ENCODE measurements at places on chromosomes 3 and 15.

- DNase-seq, result no peak
Observed at GRCh38 chr3:189703865-189704264, 72.7 kb downstream of the TP63 start.

DNA sequence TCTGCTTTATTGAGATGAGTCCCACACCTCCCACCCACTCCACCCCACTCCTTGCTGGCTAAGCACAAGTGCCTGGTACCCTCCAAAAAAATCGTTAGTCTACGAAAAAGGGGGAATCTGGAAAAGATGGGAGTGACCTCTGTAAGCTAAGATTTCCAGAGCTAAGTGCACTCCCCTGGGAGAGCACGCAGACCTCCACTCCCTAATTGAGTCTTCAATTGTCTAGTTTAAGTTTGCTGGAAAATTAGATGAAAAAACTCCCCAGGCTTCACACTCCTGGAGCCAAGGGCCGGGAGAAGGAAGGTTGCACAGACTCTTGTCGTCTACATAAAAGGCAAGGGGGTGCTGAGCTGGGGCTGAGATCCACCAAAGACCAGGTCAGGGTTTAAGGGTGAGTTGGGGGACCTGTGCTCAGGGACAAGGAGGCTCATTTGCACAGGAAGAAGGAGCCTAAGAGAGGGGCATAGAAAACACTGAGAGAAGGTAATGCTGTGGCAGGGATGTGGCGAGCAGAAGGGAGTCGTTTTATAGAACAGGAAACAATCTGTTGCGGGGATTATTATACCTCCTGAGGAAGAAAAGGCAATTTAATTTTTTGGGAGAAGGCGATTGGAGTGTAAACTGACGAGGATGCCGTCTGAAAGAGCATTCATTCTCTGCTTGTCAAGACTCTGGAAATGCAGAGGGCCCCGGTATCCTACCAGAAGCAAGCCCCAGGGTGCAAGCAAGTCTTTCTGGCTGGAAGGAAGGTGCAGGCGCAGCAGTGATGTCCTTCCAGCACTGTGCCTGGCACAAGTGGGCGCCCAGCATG, 126.5 kb upstream of the DLG1 start:
- DNase-seq, result no peak

DNA sequence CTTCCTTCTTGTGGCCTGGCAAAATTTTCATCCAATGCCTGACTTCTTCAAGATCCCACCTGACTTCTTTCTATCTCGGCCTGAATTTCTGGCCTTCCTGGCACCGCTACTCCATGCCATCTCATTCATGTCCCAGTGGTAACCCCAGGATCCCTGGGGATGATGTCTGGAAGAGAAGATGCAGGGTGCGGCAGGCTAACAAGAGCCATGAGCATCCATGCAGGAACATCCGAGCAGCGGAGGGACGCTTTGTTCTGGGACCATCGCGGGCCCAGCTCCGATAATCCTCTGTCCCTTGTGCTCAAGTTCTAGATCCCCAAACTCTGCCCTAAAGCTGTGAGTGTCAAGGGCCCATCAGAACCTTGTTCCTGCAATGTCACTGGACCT, 10.9 kb downstream of the MYL3 start:
- DNase-seq, result no peak

DNA sequence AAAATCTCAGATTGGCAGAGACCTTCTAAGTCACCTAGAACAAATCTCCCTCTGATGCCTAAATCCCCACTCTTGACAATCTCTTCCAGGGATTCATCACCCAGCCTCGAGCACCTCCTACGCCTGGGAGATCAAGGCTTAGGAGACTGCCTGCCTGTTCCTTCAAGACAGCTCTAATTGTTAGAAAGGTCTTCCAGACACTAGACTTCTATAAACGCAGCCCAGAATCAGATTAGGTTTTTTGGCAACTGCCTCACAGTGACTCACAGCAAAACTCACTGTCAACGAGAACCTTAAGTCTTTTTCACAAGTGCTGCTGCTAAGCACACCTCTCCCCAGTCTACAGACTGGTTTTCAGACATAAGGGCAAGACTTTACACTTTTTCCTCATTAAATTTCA, 23.1 kb downstream of the SRGAP3 start:
- DNase-seq, result peak; percentile 91

GRCh38 chr3:45872569-45872968, 13.8 kb upstream of the CCR9 start:
- no peak for DNase-seq

DNA sequence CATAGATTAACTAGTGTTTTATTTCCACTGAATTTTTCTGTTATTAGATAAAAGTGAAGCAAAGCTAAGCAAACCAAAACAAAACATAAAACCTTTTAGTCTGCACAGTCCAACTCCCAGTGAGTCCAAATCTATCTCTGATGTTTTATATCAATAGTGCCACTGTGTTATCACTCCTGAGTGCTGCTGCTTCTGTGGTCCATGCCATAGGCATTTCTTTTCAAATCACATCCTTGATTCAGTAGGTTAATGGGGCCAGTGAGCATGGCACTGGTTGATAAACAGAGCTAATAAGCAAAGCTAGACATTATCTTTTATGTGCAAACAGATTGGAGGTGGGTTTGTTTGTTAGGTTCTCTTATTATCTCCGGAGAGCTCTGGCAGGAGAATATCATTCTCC, 30.0 kb downstream of the RBMS3 start:
- DNase-seq, result no peak

- DNase-seq, result peak; percentile 69
Observed at GRCh38 chr15:96097661-96098060, 232.8 kb upstream of the NR2F2 start.

GRCh38 chr3:139218046-139218445, 125.8 kb upstream of the MRPS22 start:
- DNase-seq, result no peak

- no peak for DNase-seq
Observed at GRCh38 chr3:1400571-1400970, 307.7 kb downstream of the CNTN6 start.

- DNase-seq, result peak; percentile 67
Observed at GRCh38 chr3:147940405-147941193, 531.4 kb downstream of the ZIC1 start.

DNA sequence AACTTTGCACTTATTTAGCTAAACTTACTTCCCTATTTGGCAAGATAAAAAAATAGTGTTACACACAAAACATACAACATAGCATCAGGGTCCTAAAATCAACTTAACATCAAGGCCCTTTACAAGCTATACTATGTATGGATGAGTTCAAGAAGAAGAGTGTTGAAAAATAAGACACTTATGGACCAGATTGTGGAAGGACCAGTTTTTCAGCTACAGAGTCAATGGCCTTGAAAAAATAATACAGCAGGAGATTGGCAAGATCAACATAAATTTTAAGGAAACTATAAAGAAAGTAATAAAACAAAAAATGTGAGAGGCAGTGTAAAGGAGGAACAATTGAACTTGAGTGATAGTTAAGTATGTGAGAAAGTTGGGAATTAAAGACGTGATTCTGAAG, 66.3 kb upstream of the BBX start:
- DNase-seq, result no peak

GRCh38 chr3:12303993-12304392, 15.1 kb downstream of the PPARG start:
- DNase-seq, result peak; percentile 61

GRCh38 chr3:123750659-123751420, 133.3 kb downstream of the MYLK start:
- no peak for DNase-seq

DNA sequence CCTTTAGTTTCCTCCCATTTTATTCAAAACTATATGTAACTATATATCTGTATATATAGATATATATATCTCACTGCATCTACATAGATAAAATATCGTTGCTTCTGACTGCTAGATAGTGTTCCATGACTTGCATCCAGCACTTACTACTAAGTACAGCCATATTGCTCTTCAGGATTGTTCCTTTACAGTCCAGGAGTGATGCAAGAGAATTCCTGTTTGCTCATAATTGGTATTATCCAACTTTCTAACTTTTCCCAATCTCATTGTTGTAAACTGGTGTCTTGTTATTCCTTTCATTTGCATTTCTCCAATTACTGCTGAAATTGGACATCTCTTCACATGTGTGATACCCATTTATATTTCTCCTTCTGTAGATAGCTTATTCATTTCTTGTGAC, 99.8 kb upstream of the STRIT1 start:
- no peak for DNase-seq

- no peak for DNase-seq
Observed at GRCh38 chr15:60721707-60722106, 242.8 kb upstream of the ICE2 start.

- DNase-seq, result peak; percentile 74
Observed at GRCh38 chr3:38493031-38493430, 3.1 kb upstream of the EXOG start.

DNA sequence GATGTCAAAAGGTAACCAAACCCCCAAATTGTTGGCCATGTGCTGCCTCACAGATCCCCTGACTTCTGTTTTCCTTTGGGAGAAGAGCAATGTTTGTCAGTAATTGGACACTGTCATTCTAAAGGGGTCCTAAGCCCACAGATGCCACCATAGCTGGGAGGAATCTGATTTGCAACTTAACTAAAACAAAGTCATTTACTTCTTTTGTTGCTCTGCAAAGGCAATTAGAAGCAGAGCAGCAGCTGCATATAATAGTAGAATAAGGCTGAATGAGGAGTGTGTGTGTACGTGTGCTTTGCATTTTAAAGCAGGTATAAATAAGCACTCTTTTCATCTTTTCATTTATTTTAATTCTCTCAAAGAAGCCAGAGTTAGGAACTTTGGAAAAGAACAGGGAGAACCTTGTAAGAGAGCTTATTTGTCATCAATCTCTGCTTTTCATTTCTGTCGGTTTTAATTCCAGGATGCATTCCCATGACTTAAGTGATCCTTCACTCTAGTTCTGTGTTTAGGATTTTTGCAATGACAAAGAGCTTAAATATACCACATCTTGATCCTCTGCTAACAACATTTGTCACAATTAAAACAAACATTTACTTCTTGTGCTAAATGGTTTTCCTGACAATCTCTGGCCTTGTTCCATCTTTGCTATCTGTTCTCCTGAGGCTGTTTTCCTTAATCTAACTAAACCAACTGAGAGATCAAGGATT, 530.2 kb upstream of the CBLB start:
- DNase-seq, result no peak
